Amygdala (tissue), 56 donors: ENCODE measurements at places on chromosomes 2 and 18.

DNA sequence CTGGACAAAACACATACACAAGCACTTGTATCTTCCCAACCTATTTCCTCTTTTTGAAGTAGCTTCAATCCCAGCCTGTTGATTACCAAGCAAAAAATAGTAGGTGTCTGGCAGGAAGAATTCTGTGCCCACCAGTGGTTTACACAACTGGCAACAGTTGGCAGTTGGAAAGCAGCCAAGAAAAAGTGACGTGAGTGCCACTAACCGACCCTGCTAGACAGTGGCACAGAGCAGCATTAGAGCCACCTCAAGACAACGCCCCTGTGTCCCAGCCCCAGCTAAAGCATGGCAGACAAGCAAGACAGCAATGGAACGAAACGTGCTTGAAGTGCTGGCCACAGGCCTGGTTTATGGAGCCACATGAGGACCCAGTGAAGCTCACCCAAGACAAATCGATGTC is 379.6 kb downstream of the FBXO15 start:
- no peak for DNase-seq

DNA sequence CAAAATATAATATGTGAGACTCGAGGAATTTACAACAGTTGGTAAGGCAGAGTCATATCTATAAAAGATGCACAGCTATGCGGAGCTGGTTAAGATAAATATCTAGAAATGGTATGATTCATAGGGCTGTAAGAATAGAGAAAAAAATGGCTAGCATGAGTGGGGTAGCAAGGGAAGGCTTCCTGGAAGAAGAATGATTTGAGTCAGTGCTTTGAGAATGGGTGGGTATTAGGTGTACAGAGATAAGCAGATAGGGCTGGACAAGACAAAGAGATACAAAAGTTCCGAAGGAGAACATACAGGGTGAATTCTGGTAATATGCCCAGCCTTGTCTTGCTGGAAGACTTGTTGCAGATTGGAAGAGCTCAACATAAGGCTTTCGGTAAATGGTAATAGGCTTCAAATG is 291.5 kb upstream of the CCDC68 start:
- DNase-seq = no peak

- DNase-seq = no peak
Measured at GRCh38 chr2:88693911-88694414, 2.5 kb downstream of the RPIA start.

GRCh38 chr18:60197671-60198462 is 174.7 kb downstream of the MC4R start:
- no peak for DNase-seq

DNA sequence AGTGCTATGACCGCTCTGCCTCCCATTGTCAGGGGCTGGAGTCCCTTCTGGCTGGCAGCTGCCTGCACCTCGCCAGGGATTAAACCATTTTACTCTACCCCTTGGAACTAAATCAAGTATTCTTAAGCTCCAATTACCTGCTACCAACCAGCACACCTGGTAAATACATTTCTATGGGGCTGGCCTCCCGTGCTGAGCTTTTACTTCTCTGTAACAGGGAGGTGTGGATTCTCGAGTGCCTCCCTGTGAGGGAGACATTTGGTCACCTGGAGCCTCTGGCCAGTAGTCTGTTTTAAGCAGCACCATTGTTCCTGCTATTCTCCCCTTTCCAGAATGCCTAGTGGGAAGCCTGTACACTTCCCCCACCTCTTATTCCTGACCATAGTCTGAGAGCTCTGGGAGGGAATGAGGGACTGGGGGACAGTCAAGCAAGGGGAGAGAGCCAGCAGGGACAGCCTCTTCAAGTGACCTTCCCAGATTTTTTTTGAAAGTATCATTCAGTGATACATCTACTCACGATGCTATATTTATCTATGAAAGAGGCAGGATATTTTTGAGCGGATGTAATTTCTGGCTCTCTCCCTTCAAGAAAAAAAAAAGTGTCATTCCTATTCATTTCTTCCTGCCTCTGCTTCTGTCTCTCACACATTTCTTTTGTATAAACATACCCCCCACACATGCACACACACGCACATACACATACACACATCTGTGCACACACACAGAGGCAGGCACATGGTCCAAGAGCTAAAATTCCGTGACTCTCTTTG is 112.8 kb downstream of the CAPN13 start:
- no peak for DNase-seq

GRCh38 chr18:10928772-10929373 is 220.5 kb downstream of the PIEZO2 start:
- DNase-seq = no peak

DNA sequence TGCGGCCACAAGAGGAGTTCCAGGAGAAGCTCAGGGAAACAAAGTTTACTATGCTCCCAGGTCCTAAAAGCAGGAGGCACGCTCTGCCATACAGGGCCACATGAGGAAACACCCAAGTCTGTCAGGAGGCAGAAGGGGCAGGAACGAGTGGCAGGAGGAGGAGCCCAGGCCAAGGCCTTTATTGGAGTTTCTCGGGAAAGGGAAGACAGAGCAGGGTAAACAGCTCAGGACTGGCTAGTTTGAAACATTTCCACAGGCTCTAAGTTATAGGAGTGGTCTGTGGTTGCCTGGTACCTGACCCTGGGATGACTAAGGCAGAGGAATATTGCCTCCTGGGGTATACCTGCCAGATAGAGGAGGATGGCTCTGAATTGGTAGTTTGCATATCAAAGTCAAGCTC is 3.7 kb upstream of the ZNF638 start:
- DNase-seq = no peak

- DNase-seq = no peak
Measured at GRCh38 chr18:70732188-70732587, 443.3 kb downstream of the SOCS6 start.

GRCh38 chr2:236745420-236746210 is 176.0 kb downstream of the ACKR3 start:
- no peak for DNase-seq

GRCh38 chr2:180145163-180145562 is 138.1 kb upstream of the CWC22 start:
- DNase-seq = no peak

DNA sequence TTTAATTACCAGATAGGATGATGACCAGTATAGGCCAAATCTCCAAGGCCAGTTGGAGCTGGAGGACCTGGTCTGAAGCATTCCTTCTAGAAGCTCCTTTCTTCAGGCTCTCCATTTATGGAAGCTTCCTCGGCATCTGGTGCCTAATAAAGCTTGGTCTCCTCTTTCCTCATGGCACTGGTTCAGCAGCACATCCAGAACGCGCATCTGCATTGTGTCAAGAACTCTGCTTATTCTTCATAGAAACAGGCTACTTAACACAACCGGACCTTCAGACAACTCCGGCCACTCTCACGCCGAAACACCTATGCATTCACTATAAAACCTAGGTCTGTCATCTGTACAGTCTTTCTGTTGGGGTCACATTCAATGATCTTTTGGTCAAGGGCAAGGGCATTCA is 99.8 kb downstream of the COL6A3 start:
- DNase-seq = no peak

GRCh38 chr2:115161081-115161770 is 718.8 kb downstream of the DPP10 start:
- DNase-seq = no peak

- DNase-seq = no peak
Measured at GRCh38 chr2:160418398-160418765, 75.2 kb downstream of the RBMS1 start.

- no peak for DNase-seq
Measured at GRCh38 chr2:8855010-8855409, 17.6 kb upstream of the KIDINS220 start.

DNA sequence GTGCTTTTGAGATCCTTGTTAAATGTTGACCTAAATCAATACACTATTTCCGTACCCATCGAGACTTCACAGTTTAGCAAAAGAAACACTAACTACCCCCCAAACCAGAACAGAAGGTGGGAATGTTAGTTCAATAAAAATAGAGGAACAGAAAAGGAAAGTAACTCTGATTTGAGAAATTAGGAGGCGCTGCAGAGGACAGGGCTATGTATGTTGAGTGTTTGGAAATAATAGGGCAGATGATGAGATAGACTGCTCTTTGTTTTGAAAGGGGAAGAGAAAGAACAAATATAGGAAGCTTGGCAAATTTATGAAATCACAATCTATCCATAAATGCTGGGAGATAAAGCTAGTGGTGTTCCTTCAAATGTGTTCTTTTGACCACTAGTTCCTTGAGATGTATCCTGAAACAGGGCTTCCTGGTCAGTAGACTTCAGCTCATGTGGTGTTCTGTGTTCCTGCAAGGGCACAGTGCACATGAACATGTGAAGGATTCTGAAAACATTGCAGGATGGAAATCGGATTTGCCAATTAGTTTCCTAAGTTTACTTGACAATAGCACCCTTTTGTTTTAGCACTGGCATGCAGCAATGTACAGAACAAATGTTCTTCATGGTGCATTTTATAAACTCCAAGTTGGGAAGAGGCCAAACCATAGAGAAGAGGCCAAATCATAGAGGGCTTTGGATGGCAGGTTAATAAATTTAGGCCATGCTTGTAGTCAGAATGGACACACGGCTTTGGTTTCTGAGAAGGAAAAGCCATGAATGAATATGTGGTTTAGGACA is 39.8 kb downstream of the RHBDD1 start:
- no peak for DNase-seq

- DNase-seq = no peak
Measured at GRCh38 chr2:219998714-219999227, 371.3 kb downstream of the SLC4A3 start.

DNA sequence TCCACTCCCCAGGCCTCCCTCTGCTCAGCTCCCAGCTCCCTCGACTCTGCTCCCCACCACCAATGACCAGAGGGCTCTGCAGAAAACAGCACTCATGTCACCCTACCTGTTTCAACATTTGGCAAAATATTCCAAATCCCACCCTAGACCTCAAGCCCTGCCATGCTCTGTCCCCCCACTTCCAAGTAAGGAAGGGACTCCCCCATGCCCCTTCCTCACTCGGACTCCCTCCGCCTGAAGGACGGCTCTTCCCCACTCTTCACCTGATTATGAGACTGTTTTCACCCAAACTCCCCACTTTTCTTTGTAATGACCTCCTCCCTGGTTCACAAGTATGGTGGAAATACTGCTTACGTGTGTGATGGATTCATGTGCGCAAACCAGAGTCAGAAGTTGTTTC is 208.4 kb downstream of the MGAT5 start:
- no peak for DNase-seq
